ENCODE measurements at places on chromosomes 13 and 19. TPM values are rescaled to one million over a fixed set of nuclear protein-coding genes. Genes with fewer than 3 reads are reported as not detected.

DNA sequence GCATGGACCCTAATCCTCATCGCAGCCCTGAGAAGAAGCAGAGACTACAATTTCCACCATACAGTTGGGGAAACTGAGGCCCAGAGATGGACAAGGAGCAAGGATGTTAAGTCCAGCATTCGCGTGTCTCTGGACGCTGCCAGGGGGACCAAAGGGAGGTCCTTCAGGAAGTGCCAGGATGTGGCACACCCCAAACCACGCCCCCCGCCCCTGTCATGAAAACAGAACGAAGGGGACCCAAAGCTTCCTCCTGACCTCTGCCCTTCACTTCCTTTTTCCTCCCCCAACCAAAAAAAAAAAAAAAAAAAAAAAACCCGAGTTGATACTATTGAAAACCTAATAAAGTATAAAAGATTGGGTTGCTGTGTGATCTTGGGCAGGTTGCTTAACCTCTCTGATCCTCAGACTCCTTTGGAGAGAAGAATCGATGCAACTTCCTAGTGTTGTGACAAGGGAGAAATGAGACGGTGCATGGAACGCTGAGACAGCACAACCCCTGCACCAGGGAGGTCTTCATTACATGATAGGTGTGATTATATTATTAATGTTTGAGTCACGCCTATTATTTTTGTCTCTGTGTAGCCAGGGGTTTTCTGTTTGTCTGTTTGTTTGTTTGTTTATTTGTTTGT lies 2.7 kb upstream of the ZBTB7A start:
- peak; percentile 74 for DNase-seq

Gene MAG
- polyA plus RNA-seq, result not detected

- no peak for DNase-seq
Observed at GRCh38 chr19:11152318-11153062, 3.1 kb downstream of the SPC24 start.

DNA sequence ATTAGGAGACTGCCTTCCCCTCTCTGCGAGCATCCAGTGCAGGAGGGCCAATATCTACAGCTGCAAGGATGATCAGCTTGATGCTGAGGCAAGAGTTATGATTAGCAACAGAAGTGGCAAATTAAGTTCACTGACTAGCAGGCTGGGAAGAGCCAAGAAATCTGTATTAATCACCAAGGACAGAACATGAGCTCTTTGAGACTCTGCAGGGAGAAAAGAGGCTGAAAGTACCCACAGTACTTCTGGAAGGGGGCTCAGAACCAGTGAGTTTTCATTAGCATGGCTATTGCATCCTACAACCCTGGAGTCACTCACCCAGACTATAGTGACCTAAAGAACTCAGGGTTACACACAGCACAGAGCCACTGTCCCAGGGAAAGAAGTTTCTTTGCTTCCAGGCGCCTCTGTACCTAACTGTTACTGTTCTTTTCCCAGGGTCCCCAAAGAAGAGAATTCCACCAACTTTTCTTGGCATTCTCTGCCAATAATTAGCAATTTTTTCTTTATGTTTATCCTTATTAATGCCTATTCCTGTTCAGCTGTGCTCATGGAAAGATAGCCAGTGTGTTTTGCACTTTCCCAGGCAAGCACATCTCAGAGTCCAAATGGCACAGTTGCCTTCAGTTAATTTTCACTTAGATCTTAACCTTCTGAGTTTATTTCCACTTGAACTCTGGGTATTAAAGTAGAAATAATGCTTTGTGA lies 25.8 kb upstream of the MEDAG start:
- DNase-seq, result no peak

- DNase-seq, result no peak
Observed at GRCh38 chr13:71751073-71751472, 115.9 kb downstream of the DACH1 start.

DNA sequence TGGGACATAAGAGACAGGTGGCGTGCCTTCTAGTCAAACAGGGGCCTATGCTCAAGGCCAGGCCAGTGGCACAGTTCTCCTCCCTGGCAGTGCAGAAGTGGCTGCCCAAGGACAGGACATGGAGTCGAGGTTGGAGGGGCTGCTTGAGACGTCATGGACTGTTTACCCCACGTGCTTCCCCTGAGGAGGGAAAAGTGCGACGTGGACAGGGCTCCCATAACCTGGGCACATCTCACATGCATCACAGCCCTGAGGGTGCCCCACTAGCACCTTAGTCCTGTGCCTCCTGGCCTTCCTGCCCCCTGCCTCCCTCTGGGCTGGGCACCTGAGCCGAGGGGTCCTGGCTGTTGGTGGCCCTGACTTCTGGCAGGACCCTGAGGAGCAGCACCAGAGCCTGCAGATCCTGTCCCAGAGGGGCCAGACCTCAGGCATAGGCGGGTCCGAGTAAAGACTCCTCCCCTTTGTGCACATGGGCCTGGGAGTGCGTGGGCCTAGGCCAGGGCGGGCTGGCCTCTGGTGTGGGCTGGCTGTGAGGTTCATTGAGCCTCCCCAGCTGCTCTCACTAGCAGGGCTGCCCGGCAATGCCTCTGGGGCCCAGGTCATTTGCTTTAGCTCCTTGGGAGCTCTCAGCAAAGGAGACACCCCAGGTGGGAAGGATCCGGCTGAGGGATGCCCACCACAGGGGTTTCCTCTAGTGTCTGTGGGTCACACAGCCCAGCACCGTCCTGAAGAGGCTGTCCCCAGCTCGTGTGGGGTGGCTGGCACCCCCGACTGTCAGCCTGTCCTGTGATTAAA lies 65.7 kb downstream of the CEBPG start:
- no peak for DNase-seq

DNA sequence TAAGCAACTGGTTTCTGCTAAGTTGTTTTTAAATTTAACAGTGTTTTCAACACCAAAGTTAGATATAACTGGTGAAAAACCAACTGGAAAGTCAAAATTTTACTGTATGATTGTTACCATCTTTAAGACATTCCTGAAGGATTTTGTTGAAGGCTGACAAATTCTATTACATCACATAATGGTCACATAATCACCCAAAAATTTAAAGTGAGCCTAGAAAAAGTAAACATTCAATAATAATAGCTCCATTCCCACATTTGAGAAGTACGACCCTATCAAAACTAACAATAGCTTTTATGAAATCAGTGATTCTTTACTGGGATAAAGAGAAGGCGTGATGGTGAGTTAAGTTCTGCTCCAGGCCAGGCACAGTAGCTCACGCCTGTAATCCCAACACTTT lies 51.6 kb downstream of the USP12 start:
- no peak for DNase-seq

GRCh38 chr13:39930544-39931444 lies 275.3 kb downstream of the COG6 start:
- no peak for DNase-seq

- peak; percentile 61 for DNase-seq
Observed at GRCh38 chr13:99265821-99266426, 7.7 kb upstream of the GPR18 start.

DNA sequence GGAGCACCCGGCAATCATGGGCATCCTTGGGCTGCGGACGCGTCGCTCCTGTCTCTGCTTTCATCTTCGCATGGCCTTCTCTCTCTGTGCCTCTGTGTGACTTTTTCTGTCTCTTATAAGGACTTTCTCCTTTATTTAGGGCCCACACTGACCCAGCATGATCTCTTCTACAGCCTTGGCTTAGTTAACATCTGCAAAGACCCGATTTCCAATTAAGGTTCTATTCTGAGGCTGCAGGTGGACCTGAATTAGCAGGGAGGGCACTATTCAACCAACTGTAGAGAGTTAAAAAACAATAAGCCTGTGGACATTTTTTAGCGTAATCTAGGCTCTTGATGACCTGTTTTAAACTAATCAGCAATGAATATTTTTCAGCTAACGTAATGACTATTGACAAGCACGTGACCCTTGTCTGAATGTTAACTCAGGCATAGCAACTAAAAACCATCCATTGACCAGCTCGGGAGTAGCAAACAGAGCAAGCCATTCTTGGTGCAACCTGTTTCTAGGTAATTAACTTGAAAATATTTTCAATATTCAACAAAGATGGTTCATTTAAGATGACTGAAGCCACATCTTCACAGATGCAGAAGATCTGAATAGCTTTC lies 15.2 kb downstream of the F10 start:
- no peak for DNase-seq

DNA sequence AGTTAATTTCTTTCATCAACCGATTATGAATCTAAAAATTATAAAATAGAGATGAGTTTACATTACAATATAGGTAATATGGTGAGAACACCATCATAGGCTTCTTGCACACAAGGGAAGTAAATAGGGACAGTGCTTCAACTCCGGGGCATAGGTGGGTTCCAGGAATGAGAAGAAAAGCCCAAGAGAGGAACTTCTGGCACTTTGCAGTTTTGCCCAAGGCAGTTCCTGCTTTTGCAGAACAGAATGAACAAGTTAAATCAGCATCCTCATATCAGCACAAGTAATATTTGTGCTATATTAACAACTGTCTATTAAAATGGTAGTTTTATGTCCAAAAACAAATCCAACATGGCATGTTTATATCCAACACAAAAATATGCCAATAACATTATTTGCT lies 60.1 kb downstream of the DACH1 start:
- no peak for DNase-seq

DNA sequence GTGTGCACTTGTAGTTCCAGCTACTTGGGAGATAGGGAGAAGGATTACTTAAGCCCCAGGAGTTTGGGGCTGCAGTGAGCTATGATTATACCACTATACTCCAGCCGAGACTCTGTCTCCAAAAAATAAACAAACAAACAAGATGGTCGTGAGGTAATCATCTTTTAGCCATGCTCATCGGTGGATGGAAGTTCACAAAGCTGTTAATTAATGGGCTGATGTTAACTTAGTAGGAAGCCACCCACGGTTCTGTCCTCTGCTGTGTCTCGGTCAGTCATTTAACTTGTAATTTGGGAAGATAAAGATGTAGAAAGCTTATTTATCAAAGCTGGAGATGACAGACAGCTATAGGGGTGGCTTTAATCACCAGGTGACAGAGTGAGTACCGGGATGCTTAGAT lies 64.9 kb downstream of the ARHGEF18 start:
- DNase-seq, result no peak

- no peak for DNase-seq
Observed at GRCh38 chr13:74004109-74004508, 130.1 kb downstream of the KLF12 start.

Gene DHDH
- polyA plus RNA-seq, result 0.38 TPM

GRCh38 chr19:45117671-45118070 lies 24.7 kb downstream of the PPP1R37 start:
- DNase-seq, result no peak

Gene ZNF850
- polyA plus RNA-seq, result 0.17 TPM

Gene ZNF135
- not detected for polyA plus RNA-seq

DNA sequence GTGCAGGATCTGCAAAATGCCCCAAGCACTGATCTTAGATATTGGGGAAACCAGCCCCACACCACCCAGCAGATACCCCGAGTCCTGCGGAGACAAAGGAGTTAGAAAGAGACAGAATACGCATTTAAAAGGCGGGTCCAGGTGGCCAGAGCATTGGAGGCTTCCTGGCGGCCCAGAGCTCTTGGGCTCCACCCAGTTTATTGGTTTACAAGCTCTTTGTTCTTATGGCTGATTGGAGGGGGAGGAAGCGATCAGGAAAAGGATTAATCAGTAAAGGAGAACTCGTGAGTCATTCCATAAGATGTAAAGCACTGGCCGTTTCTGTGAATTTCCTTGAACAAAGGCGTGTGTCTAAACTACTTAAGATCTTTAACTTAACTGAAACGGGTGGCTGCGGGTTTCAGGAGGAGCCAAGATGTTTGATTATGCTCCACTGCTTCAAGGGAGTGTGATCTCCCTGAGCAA lies 926 bp downstream of the ZNF587 start:
- DNase-seq, result no peak

GRCh38 chr13:98267080-98267912 lies 90.2 kb upstream of the RNF113B start:
- DNase-seq, result no peak

Gene PEG3
- polyA plus RNA-seq, result not detected

DNA sequence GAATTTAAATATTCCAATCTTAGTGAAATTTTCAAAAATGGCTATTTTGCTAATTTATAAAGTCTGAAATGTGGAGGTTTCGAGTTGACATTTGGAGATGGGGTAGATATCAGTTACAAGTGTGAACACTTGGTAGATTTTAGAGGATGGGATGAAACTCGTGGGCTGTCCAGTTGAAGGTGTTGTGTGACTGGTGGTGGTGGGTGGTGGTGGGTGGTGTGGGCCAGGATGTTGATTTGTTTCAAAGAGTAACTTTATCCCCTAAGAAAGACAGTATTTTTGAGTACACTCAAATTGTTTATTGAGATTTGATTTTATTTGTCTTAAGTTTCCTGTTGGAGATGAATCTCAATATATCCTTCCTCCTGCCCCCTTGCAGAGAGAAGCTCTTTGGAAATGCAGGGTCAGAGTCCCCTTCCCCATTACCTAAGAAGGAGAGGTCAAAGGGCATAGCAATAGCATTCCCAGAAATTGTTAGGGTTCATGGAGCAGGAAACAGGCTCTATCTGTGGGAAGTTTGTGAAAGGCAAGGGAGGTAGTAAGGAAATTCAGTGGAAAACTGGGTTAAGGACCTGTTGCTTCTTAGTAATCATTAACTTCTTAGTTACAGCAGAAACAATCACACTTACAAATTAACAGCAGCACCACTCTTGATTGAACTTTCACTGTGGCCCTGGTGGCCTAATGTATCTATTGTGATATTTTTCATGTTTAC lies 133.6 kb upstream of the RNF113B start:
- DNase-seq, result no peak

Gene KCNN4
- 12.9 TPM for polyA plus RNA-seq

DNA sequence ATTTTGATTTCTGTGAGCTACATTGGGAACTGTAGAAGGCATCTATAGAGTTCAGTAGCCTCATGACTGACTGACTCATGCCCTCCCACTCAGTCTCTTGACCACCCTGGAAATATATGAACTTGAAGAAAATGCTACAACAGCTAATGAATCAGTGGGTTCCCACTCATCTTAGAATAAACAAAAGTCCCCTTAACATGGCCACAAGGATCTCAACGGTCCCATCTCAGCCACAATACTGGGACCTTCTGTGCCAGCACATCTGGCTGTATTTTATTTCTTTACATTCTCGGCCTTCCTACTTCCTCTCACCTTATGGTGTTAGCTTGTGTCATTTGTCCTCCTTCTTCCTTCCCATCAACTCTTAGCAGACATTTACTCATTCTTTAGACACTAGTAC lies 619.8 kb downstream of the DCT start:
- no peak for DNase-seq

- DNase-seq, result no peak
Observed at GRCh38 chr13:73075546-73075945, 16.7 kb downstream of the KLF5 start.

GRCh38 chr19:30017172-30017571 lies 75.1 kb downstream of the URI1 start:
- DNase-seq, result no peak

Data from CD14-positive monocyte (primary cell).